ENCODE measurements at places on chromosomes 3 and 15.

GRCh38 chr3:151592287-151592686, 131.4 kb upstream of the IGSF10 start:
- DNase-seq: no peak

DNA sequence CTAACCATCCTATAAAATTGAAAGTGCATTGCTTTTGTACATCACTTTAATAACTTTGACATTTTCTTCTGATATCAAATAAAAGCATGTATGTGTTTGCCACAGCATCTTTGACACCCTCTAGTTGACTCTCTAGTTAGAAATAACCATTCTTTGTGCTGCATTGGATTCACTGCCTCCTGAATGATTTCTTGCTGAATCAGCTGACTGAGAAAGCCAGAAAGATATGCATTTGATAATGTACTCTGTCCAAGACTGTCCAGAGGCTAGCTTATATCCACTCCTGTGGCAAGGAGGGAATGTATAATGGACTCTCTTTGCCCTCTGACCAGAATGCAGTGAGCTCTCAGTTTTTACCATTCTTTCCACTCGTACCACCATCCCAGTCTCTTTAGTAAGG, 6.2 kb downstream of the RAB11A start:
- no peak for DNase-seq

DNA sequence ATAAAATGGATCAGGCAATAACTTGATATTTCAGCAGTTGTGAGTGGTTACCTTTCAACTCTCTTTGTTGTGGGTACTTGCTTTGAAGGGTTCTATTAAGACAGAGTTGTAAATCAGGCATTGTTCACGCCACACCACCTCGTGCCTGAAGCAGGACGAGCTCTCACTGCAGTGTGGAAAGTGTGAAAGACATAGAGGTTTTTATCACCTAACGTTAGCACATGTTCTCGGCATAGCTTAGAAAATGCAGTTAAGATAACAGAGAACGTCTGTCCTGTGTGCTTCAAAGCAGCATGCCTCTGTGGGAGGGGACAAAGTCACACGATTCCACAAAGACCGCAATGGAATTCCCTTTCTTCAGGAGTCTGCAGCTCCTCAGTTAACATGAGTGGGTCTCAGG, 7.8 kb downstream of the ADAMTS17 start:
- no peak for DNase-seq

GRCh38 chr3:197545101-197545500, 10.7 kb downstream of the BDH1 start:
- DNase-seq: no peak

DNA sequence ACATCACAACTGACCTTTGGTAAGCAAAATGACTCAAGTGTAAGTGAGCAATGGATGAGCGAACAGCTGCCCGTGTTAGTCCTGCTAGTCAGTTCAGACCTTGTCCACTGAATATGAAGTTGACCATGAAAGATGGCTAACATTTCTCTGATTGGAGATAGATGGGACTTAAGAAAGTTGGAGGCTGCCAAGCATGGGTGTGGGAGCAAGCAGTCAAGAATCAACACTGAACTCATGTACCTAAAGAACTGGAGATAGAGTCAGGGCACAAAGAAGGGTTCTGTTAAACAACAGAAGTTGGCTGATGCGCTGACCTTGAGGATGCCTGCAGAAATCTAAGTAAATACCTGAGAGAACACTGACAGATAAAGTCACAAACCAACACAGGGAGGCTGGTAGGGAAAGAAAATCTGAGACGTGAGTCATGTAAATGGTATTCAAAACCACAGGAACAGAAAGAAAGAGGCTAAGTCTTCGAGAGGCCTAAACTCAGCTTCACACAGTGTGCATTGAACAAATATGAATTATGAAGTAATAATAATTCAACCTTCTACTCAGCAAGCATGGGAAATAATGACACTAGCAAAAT, 30.7 kb upstream of the ANPEP start:
- DNase-seq: no peak

GRCh38 chr3:12981306-12982275, 91.6 kb downstream of the IQSEC1 start:
- DNase-seq: no peak

DNA sequence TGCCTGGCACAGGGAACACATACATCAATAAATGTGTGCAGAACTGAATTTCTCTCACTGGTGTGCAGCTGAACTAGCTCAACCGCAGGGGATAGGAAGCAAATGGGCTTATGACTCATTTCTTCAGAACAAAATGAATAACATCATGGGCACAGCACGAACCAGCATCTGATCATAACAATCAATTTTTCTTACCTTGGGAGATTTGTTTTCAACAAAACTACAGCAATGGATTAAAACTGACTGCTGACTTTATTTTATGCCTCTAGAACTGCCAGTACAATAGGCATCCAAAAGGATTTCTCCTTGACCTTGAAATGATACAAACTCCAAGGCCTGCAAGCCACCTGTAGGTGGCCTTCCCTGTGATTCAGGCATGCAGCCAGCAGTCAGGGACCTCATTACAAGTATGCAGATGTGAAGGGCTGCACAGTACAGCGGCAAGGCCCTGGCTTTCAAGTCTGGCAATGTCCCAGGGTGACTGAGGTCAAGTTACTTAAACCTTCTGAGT, 26.1 kb downstream of the TAMM41 start:
- no peak for DNase-seq

DNA sequence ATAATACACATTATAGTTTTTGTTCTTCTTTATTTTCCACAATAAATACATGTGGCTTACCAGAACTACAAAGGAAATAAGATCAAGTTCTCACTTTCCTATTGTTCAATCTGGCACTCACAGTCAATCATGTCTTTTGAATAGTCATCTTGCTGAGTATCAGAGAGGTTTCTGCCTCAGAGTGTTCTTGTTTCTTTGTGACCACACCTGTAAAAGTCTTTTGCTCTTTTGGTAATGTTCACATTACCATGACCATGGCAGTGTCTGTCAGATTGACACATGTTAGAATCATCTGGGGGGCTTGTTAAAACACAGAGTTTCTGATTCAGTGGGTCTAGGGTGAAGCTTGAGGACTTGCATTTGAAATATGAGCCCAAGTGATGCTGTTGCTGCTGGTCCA, 135.0 kb downstream of the SATB1 start:
- no peak for DNase-seq

DNA sequence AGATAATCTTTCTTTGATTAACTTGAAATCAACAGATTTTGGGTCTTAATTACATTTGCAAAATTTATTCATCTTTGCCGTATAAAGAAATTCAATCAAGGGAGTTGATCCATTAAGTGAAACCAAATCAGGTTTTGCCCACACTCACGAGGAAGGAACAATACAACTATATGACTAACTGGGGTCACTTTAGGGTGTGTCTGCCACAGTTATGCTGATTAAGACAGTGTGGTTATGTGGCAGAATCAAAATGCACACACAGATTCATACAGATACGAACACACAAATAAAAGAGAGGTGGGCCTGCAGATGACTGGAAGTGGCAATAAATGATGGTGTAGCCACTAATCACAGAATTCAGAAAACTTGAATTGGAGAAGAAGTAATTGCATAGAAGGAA, 543.5 kb downstream of the GABRG3 start:
- DNase-seq: no peak

DNA sequence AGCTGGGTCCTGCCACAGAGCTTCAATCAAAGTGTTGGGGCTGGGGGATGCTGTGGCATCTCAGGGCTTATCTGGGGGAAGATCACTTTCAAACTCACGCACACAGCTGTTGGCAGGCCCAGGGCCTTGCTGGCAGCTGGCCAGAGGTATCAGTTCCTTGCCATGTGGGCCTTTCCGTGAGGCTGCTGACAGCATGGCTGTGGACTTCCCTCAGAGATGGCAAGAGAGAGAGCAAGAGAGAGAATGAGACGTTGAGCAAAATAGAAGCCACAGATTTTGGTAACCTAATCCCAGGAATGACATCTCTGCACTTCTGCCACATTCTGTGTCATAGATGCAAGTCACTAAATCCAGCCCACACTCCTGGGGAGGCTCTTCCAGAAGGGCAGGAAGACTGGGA, 91.0 kb downstream of the TPRG1 start:
- DNase-seq: no peak

Data from endothelial cell (in vitro differentiated cells).